ENCODE measurements at places on chromosomes 2 and 18. TPM values are rescaled to one million over a fixed set of nuclear protein-coding genes. Genes with fewer than 3 reads are reported as not detected.

KIAA2012 gene
- not detected for total RNA-seq

- DNase-seq, result no peak
Measured at GRCh38 chr2:21332993-21333625, 209.3 kb downstream of the TDRD15 start.

LRRTM1 gene
- total RNA-seq, result not detected

PLEK gene
- total RNA-seq, result 0.13 TPM

NT5DC4 gene
- total RNA-seq, result not detected

- DNase-seq, result no peak
Measured at GRCh38 chr2:40668425-40668824, 216.5 kb upstream of the SLC8A1 start.

DNA sequence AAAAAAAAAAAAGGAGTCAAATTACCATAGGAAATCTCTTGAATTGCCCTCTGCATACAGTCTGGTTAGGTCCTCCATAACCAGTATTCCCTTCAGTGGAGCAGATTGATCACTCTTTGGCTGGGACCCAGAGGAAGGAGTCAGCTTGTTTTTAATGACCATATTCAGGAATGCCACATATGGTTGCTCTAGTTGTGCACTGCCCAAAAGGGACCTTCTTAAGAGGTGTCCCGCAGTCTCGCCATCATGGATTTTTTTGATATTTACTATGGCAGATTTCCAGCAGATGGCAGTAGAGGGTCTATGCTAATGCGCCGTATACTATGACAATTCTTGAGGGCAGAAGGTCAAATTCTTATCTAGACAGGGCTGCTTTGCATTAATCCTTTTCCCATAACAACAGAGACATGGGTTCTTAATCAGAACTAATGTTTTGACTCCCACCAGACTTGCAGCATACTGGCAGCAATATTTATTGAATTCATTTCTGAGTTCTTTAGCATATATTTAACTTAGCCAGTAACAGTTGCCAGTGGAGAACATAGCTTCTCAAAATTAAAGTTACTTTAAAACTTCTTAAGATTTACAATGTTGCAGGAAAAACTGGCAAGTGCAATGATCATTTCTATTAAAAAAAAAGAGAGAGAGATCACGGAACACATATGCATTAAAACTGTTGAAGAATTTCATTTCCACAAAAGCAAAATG, 31.8 kb upstream of the INPP4A start:
- DNase-seq, result peak; percentile 46

- DNase-seq, result no peak
Measured at GRCh38 chr2:186595219-186595618, 5.4 kb downstream of the ITGAV start.

DNA sequence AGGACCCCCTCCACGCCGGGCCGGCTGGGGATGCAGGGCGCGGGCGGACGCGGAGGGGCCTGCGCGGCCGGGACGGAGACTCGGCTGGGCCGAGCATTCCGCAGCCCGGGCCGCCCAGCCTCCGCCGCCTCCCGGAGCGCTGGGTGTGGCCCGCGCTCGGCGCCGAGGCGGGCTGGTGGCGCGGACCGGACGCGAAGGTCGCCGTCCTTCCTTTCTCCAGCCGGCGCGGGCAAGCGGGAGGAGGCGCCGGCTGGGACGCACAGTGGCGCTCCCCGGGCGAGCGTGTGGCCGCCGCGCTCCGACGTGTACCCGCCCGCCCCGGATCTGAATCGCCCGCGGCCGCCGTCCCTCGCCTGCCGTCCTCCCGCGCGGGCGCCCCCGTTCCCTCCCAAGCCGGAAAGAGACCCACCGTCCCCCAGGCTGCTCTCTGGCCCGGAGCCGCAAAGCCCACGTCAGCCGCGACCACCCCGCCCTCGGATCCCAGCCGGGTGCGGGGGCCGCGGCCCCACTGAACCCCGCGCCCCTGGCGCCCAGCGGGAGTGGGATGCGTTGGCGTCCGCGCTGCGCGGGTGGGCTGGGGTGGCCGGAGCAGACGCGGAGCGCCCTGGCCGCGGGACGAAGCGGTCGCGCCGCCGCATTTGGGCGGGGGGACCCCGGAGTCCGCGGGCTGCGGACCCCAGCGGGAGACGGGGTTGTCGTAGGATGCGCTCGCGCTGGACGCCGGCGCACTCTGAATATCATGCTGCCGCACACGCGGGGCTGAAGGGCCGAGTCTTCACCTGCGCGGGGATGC, 634 bp downstream of the SPATS2L start:
- no peak for DNase-seq
